ENCODE measurements at places on chromosomes 3 and 15.

DNA sequence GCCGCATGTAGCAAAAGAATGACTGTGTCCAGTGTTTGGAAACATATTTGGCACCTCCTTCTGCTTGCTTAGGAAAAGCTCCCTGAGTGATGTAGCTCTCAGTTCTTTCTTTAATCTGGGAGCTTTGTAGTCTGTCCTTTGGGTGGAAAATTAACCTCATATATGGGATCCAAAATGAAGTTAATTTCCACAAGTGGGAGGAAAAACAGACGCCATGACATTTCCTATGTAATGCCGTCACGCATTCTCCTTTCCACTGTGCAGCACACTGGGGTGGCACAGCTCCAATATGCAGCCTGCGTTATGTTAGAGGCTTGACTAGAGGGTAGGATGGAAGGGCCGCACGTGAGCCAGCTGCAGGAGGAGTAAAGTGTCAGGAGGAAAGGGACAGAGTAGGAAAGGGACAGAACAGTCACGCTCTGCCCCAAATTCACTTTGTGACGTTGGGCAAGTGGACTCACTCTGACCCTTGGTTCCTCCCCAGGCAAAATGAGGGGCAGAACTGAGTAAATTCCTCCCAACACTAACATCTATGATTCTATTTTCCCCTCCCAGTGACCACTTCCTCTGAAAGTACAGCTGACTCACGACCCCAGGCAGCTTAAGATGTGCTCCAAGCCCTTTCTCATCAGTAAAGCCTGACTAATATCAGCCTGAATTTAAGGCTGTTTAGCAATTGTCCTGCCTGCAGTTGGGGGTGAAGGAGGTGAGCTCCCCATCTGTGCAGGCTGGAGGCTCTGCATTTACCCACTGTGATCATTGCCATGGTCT, 176.5 kb upstream of the PFN2 start:
- DNase-seq = no peak

DNA sequence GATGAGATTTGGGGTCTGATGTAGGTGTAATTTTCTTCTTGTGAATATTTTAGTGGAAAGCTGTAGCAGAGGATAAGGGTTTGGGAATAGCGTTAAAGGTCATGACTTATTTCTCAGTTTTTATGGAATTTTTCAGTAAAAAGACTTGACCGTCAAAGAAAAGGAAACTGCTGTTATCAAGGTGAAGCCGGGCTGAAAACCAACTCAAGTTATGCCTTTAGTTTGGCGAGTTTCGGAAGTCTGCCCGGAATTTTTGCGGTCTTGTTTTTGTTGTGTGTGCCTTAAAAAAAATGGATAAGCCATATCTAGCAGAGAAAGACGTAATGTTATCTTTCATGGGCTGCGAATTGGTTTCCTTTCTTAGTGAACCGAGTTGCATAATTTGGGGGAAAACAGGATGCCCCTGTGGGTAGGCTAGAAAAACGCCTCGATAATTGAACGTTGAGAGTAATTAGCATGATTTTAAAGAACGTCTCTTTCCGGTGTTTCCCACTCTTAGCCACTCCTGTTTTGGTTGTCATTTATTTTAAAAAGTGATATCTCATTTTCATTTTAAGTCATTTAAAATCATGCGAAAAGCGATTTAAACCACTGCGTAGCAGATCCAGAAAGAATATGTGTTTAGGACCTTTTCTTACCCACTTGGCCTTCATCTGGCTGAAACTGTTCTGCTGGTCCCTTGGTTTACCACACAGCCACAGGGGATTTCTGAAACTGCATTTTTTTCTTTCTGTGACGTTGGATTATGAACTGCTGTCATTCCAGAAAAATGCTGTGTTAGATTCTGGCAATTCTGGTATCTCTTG, 1.1 kb downstream of the NFKBIZ start:
- DNase-seq = no peak

DNA sequence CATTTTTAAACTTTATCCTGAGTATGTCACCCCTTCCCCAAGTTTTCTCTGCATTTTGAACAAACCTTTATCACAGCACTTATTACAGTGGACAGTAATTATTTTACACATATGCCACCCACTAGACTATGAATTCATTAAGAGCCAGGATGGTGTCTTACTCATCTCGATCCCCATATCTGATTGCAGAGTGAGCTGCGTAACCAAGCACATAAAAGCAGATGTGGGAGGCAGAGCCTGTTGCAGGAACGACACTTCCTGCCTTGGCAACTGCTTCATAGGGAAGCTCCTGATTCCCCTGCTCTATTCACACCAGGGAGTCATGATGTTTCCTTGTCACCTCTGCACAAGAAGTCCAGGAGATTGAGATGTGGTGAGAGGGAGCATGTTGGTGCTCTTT, 91.1 kb downstream of the MINAR1 start:
- DNase-seq = no peak

- no peak for DNase-seq
These were observed 33.8 kb upstream of the FURIN start for GRCh38 chr15:90834626-90835025.

DNA sequence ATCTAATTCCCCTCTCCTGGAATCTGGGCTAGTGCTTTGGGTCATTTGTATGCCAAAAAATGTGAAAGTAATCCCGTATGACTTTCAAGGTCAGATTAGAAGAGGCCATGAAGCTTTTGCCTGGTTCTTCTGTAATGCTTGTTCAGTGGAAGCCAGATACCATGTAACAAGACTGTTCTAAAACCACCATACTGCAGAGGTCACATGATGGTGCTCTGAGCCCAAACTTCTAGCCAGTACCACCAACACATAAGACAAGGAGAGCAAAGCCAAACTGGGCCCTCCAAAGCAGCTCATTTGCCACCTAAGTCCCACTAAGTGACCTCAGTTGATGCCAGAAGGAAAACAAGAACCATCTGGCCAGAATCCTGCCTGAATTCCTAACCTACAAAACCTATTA, 64.3 kb upstream of the MELTF start:
- no peak for DNase-seq

GRCh38 chr15:78977591-78978347, 32.9 kb upstream of the CTSH start:
- no peak for DNase-seq

GRCh38 chr15:79474252-79474651, 42.1 kb downstream of the MINAR1 start:
- no peak for DNase-seq

- no peak for DNase-seq
These were observed 20.8 kb upstream of the SNTN start for GRCh38 chr3:63631670-63632069.

- no peak for DNase-seq
These were observed 54.5 kb upstream of the MEX3B start for GRCh38 chr15:82100111-82100929.

- DNase-seq = no peak
These were observed 1163.5 kb downstream of the ROBO1 start for GRCh38 chr3:78604341-78604740.

DNA sequence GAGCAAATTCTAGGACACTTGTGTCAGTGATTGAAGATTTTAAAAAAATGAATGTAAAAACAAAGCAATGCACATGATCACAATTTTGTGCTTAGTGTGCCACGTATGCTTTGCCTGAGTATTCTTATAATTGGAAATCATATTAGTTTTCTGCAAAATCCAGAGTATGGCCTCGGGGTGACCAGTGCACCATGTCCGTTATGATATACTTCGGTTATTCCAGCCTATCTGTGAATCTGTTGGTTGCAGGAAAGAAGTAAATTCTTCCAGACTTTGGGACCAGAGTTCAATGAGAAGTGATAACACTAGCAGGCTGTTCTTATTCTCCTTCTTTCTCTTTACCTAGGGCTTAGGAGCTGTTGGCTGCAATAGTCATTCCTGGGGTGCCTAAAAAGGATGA, 152.0 kb upstream of the TMC3 start:
- DNase-seq = no peak

GRCh38 chr15:68617001-68617400, 38.2 kb downstream of the CORO2B start:
- no peak for DNase-seq

- no peak for DNase-seq
These were observed 22.2 kb downstream of the HGD start for GRCh38 chr3:120659834-120660233.

DNA sequence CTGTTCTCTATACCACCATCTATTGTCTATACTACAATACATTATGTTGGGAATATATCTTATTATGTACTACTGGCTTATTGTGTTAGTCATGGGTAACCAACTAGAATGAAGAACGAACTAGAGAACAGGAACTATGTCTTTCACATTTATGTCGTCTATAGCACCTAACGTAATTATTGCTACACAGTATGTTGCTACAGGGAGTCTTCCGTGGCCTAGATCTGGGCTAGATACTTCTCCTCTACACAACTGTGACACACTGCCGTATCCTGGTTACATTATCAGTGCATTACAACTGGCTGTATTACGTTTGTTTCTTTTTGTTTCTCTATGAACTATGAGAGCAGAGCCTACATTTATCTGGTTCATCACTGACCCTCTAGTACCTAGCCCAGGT, 34.0 kb downstream of the SCG5 start:
- no peak for DNase-seq

GRCh38 chr3:11545186-11545851, 98.4 kb downstream of the VGLL4 start:
- DNase-seq = peak; percentile 29

DNA sequence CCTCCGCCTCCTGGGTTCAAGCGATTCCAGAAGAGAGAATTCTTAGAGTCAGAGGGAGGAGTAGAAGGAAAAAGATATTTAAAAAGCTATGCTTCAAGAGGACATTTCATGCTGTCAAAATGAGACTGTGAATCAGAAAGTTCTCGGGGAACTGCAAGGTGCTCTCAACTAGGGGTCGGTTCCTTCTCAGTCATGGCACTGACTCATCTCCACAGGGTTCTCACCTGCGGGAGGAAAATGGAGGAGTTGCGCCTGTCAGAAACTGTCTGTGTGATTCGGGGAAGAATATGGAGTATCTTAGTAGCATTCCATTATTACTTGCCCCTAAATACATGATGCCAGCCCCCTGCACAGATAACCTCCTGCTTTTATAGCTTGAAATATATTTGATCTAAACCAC, 47.4 kb downstream of the APH1B start:
- DNase-seq = no peak

GRCh38 chr15:60003243-60004008, 685 bp upstream of the FOXB1 start:
- DNase-seq = no peak

Data from heart left ventricle (tissue), 16 donors.